ENCODE measurements at places on chromosomes 5 and 9.

DNA sequence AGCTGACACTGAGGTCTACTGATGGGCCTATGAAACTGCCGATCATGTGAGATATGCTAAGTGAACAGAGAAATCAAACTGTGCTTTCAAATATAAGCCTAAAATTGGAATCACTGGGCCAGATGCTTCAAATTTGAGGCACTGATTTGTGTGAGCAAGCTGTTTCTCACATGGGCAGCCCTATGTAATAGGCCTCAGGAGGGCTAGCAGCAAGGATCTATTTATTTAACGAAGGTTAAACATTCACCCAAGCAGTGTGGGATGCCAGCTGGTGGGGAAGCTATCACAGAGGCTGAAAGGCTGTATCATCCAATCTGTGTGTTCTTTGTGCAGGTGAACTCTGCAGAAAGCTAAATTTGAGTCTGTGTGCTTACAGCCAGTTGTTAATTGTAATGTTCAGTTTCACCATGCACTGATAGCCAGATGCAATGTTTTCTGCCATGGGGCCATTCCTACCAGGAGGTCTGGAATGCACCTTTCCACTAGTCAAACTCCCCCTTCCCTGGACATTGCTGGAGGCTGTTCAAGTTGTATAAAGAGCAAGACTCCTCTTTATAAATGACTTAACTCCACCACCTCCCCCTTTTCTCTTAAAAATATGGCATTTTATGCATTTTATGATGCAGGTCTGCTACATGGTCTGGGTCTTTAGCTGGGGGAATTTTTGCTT is 228.9 kb downstream of the SH3GL2 start:
- DNase-seq = no peak

DNA sequence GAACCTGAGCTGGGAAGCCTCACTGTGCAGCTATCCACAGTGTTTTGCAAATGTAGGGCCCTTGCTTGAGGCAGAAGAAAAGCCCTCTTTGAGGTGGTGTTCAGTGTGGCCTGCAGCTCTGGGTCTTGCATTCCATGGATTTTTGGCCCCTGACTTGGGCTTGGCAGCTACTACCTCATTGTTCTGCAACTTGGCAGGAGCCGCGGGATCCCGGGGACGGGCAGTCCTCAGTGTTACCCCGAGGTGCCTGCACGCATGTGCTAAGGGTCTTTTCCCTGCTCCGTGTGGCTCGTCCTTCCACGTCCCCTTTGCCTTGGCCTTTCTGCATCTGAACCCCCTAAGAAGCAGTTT is 39.8 kb downstream of the NEK6 start:
- DNase-seq = peak; percentile 85

DNA sequence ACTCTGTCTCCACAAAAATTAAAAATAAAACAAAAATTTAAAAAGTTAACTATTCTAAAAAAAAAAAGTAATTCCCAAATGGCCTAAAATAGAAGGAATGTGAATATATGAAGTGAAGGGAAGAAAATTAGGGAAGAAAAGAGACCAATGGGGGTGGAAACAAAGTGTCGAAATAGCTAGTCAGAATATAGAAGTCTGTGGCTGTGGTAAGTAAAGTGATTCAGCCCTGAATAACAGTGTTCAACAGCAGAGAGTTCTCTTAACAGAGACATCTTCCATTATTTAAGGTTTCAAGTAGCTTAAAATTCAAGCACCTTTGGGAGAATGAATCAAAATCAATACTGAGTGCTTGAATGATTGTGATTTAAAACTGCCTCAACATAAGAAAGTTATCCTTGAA is 51.7 kb downstream of the LPAR1 start:
- DNase-seq = no peak

GRCh38 chr9:6793203-6793602 is 35.4 kb downstream of the KDM4C start:
- DNase-seq = no peak

- no peak for DNase-seq
Measured at GRCh38 chr9:21969011-21969940, 24.9 kb downstream of the CDKN2A start.

- no peak for DNase-seq
Measured at GRCh38 chr9:81031422-81032029, 657.8 kb downstream of the TLE1 start.

DNA sequence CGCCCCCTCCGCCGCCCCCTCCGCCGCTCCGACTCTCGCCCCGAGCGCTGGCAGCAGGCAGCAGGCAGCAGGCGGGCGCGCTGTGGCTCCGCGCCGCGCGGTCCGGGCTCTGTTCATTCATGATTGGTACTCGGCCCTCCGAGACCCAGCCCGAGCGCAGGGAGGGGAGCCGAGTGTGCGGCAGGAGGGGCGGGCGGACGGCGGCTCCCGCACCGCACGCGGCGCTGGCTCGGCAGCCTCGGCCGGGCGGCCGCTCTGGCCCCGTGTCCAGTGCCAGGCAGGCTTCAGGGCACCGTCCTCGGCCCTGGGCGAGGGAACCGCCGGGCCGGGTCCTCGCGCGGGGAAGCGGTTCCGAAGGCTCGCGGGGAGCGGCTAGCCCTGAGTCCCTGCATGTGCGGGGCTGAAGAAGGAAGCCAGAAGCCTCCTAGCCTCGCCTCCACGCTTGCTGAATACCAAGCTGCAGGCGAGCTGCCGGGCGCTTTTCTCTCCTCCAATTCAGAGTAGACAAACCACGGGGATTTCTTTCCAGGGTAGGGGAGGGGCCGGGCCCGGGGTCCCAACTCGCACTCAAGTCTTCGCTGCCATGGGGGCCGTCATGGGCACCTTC is at the start of gene KCNIP1:
Gene KCNIP1, plus strand, starts transcription at position 31 of the 607 bp plus-strand sequence.
- DNase-seq = no peak

DNA sequence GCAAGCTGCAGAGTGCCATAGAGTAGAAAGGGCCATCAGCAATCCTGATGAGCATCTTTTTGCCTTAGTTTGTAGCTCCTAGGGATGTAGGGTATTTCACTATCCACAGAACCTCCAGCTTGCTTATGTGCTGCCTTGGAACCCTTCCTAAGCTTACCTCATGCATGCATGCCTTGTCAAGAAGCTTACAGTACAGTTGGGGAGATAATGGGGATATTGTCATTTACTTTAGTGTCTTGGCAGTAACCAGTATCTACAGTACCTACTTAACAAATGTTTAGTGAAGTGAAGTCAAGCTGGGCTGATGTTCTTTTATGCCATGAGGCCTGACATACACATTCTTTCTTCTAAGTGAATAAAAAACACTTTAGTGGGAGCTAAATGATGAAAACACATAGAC is 164.6 kb upstream of the PPP1R2B start:
- no peak for DNase-seq

GRCh38 chr5:135031813-135032694 is 2.0 kb downstream of the PITX1 start:
- DNase-seq = no peak

DNA sequence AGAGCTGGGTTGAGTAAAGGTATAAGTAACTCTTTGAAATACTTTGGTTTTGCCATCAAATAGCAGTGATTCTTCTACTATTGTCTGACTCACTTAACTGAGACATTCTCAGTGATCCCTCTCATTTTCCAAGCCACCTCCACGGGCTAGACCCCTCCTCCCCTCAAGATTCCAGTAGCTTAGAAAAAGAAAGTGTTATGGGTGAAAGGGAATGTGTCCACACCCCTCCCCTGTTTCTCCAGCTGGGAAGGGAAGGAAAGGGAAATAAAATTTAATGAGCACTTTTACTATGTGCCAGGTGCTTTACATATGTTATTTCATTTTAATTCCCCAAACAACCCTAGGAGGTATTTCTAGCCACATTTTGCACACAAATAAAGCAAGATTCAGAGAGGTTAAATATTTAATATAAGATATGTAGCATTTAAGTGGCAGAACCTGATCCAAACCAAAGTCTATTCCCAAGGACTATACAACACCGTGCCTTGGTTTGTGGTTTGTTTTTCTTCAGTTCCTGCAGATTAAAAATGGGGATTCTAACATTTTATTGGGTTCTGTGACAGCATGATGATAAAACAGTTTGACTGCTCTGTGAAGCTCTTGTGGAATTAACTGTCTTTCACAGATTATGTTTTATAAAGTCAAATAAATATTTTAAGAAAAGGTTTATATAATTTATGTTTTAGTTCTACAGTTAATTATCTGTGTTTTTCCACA is 135.9 kb downstream of the ZSWIM6 start:
- DNase-seq = no peak

DNA sequence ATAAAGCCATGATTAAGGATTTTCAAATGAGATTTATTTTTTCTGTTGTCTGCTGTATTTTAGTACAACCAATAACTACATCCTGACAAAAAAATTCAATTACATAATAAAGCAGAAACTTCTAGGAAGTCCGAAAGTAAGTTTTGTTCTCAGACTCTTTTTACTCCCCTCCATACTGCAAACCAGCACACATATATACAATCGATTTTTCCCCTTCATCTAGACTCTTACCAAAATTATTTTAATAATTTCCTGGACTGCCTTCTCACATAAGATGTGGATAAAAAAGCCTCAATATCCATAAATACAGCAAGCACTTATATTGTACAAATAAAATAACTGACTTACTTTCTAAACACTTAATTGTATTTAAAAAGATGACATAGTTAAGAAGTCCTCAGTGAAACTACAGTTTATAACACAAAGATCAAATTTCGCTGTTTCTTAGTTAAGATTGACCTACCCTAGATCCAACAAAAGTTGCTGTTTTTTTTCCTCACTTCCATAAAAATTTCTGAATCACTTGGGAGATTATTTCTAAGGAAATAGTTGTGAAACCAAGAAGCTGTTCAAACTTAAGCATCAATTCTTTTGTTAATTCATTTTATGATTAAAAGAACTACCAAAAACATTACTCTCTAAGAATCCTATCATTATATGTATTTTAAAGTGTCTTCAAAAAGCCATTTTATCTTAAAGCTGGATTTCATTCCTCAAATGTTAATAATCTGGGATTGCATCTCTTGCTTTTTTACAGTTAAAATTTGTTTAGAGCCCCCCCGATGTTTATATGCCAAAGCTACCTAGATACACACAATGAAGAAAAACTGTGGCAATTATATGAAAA is 74.7 kb upstream of the IFNE start:
- DNase-seq = no peak

GRCh38 chr5:151040211-151040747 is 19.9 kb downstream of the GPX3 start:
- no peak for DNase-seq

- DNase-seq = no peak
Measured at GRCh38 chr9:124218987-124219461, 38.7 kb upstream of the NEK6 start.

- no peak for DNase-seq
Measured at GRCh38 chr5:67548520-67549295, 352.1 kb upstream of the CD180 start.

GRCh38 chr5:138981586-138981985 is 106.5 kb upstream of the LRRTM2 start:
- DNase-seq = no peak

GRCh38 chr5:155040984-155041653 is 27.6 kb downstream of the KIF4B start:
- no peak for DNase-seq

DNA sequence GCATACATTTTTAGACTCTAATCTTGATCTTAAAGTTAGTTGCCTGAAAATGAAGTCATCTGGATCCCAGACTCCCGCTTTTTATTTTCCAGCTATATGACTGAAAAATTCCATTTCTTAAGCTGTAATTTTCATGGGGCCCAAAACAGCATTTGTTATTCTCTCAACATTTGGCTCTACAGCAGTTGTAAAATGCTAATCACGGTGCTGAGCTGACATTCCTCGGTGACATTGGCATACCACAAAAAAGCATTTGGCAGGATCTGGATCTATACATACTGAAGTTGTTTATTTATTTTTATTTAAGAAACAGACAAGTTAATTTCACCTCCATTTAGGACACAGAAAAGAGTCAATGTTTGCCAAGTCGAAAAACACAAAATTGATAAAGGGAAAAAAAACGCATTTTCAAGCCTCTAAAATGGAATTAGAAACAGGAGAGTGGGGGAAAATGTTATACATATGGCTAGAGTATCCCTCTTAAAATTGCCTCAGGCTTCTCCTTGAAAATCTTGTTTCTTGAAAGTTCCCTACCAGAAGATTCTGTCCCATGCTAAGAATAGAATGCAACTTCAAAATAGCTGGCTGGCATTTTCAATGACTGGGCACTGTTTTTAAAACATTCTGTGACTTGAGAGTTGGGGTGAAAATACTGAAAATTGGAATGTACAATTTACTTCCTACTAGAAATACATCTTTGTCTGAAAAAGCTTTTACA is 207.5 kb upstream of the TBCA start:
- DNase-seq = no peak

- no peak for DNase-seq
Measured at GRCh38 chr5:5050801-5051200, 89.3 kb upstream of the ADAMTS16 start.

GRCh38 chr9:112623198-112623597 is 94.7 kb downstream of the INIP start:
- DNase-seq = no peak

GRCh38 chr5:5145651-5146529 is 5.8 kb downstream of the ADAMTS16 start:
- peak; percentile 38 for DNase-seq

DNA sequence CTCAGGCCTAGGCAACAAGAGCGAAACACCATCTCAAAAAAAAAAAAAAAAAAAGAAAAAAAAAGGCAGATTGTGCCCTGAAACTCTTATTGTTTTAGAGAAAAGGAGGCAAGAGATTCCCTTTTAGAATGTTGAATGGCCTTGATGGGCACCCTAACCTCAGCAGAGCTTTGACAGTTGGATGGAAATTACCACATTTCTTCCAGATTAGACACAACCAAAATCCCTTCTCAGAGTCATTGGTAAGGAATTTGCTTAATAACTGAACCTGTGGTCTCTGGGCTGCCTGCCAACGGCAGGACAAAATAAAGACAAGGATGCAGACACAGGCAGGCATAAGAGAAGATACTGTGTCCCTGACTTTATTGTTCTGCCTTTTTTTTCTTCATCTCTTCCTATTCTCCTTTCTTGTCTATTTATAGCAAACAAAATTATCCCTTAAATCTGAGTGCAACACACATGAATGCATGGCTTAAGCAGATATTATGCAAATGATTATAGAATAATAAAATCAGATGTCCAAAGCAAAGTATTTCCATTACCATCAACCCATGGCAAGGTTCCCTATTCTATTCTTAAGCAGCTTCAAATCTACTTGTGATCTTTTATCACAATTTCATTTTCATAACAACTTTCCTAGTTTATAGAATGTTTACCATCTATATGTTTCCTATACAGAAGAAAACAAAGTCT is 37.3 kb upstream of the TRIO start:
- peak; percentile 54 for DNase-seq

DNA sequence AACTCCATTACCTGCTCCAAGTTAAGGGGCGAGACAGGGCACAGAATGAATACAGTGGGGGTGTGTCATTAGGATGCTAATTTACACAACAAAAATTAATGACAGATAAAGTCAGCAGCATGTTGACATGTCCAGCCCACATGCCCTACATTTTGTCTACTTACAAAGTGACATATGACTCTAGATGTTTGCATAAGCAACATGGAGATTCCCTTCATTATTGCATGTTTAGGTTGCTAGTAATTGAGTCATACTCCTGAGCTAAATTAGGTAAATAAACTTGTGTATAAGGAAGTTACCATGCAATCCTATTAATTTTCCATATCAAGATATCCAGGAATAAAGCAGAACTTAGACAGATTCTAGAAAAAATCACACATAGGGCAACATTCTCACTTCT is 232.2 kb downstream of the PDE4D start:
- no peak for DNase-seq

All from T1000 (cell line).